Dorsolateral prefrontal cortex (tissue), 122 donors: ENCODE measurements at places on chromosomes 2 and 18. TPM values are rescaled to one million over a fixed set of nuclear protein-coding genes. Genes with fewer than 3 reads are reported as not detected.

ELAC1 gene
- total RNA-seq = 4.9 TPM

SLC9A4 gene
- total RNA-seq = 0.92 TPM

PDE1A gene
- 56.8 TPM for total RNA-seq

DNA sequence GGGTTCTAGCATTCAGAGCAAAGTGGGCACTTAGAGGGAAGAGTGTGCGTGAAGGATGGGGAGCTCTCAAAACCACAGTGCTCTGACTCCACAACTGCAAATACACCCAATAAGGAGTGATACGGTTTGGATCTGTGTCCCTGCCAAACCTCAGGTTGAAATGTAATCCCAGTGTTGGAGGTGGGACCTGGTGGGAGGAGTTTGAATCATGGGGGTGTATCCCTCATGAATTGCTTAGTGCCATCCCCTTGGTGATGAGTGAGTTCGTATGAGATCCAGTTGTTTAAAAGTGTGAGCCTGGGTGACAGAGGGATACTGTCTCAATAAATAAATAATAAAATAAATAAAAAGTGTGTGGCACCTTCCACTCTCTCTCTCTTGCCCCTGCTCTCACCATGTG, 50.3 kb upstream of the CCDC85A start:
- no peak for DNase-seq

DNA sequence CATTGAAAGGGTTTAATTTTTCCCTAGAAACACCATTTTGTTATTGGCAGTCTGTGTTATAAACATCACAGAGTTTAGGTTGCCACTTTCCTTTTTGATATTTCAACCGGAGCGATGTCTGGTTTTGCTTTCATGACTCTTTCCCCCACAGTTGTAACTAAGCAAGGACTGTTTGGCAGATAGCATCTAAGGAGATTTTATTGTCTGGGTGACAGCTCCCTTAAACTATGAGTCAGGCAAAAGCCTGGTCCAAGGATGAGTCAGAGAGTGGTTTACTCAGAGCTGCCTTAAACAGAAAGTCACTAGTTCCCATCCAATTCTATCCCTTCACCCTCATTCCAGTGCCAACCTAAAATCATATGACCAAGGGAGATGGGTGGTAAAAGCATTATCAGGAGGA, 341.6 kb upstream of the VWC2L start:
- no peak for DNase-seq

DNA sequence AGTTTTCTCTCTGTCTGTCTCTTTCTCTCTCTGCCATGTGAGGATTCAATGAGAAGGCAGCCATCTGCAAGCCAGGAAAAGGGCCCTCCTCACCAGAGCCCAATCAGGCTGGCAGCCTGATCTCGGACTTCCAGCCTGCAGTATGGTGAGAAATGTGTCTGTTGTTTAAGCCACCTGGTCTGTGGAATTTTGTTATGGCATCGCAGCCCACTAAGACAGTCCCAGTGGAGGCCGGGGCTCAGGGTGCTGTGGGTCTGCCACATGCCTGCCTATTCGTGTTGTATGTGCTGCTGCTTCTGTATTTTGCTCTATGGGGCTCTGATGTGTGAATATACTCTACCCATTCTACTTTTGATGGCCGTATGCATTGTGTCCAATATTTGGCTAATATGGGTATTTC, 139.0 kb upstream of the HS6ST1 start:
- DNase-seq = no peak

DNA sequence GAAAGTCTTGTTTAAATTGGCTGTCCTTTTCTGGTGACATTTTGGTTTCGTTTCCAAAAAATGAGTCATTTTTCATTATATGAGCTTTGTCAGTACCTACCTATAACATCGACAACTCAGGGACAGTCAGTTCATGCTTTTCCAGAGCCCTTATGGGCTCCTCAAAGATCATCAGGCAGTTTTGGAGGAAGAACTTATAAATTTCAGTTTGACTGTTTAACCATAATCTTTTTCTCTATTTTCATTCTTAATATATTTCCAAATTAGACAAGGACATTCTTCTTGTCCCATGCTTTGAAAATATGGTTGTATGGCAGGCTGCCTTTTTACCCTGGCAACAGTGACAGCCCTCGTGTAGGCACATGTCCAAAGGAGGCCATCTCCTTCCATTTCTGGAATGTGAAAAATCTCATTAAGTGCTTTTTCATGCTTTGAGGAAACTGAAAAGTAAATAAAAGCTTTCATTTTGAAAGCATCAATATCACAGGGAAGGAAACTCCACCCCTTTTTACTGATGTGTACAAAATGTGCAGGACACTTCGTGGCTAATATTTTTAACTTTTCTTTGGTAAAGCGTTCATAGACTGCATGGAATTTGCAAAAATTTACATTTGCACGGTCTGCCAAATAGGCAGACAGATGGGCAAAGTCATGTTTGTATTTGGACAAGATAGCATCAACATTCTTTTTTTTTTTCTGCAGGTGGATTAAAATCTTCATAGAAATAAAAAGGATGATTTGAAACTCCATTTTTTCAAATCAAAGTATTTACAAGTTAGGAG, 7.2 kb upstream of the PROC start:
- DNase-seq = no peak

DNA sequence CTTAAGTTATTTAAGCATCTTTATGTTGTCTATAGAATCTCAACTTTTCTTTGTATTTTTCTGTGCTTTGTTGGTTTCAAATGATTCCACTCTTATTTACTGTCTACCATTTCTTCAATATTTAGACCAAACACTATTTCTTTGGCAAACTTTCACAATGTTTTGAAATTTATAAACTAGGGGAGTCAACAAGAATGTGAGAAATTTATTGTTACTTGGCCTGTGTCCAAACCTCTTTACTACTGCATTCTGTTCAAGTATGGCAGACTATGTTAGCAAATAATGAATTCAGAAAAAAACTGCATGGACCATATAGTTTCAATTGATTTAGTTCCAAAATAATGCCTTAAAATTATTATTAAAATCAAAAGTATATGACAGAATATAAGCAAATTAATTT, 470.2 kb downstream of the FBXO15 start:
- no peak for DNase-seq

DNA sequence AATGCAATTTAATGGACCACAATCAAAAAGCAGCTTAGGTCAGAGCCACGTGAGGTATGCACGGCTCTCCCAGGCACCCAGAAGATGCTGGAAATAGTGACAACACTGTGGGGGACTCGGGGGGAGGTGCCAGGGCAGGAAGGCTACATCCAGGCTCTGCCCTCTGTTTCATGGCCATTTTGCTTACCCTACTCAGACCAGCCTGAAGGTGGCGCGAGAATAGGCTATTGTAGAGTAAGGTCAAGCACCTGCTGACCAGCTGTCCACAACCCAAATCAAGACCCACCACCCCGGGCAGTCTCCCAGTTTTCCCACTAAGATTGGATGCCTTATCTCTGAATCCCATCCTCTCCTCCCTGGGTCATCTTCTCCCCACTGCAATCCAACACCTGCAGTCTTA, 115.7 kb downstream of the VIT start:
- DNase-seq = no peak

GRCh38 chr18:46759890-46760289, 3.0 kb upstream of the ST8SIA5 start:
- DNase-seq = no peak

DNA sequence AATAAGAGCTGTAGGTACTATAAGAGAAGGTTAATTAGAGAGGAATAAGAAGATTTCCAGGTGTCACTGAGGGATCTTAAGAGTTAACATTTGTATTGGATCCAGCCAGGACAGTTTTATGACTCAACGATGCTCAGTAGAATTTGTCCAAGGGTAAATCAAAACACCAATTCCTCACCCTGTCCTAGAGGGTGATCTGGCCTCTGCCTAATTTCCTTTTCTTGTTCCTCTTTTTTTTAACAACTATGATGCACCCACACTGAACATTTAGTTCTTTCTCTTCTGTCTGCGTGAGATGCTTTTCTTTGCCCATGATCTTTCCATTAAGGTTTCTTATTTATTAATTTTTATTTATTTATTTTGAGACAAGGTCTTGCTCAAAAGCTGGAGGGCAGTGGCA, 92.0 kb downstream of the PMS1 start:
- DNase-seq = no peak

DNA sequence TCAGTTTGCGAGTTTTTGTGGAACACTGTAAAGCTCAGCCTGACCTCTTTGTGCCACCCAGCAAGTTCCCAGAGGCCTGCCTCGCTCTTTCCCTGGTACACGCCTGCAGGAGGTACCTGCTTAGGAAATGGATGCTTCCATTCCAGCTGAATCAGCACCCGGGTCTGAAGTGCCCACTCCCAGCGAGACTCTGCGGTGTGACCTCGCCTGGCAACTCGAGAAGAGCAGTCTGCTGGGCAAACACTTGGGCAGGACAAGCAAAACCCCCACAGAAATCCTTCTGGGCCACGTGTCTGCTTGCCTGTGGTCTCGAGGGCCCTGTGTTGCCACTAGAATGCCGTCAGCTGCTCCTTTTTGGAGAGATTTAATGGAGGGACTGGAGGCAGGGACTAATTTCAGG, 127.6 kb downstream of the MAPK4 start:
- no peak for DNase-seq
